ENCODE measurements at places on chromosomes 3 and 15. TPM values are rescaled to one million over a fixed set of nuclear protein-coding genes. Genes with fewer than 3 reads are reported as not detected.

GRCh38 chr3:82376883-82377282 is 615.4 kb upstream of the GBE1 start:
- no peak for DNase-seq

- no peak for DNase-seq
These were observed 42.3 kb downstream of the NKIRAS1 start for GRCh38 chr3:23874359-23875112.

DNA sequence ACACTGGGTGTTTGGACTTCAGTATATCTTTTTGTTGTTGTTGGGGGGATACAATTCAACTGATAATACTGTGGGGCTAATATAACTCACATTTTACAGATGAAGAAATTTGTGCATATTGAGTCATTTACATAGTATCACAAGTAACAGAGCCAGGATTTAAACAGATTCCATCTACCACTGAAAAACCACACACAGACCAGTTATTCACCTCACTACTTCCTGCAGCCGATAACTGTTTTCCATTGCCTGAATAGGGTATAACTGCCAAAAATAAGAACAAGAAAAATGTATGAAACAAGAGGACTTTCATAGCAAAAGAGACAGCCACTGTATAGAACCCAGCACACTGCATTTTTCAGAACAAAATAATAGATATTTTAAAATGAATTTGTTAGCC is 215.8 kb upstream of the CNTN6 start:
- DNase-seq = no peak

DNA sequence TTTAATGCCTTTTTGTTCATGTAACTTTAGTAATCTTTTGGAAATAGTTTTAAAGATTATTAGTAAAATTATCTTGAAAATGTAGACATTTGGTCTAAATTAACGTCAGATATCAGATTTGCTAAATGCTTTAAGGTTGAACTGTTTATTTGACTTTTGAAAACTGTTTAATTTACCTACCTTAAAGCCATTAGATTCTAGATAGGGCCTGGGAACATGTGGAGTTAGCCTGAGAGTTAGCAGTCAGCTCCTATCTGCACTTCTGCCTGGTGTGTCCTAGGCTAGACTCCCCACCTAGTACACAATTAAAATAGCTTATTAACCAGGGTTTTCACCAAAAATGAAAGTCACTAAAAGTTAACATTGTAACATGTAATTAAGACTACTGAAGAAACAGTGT is 53.7 kb upstream of the CFAP20DC start:
- no peak for DNase-seq

- peak; percentile 82 for DNase-seq
These were observed 19.7 kb downstream of the TM4SF4 start for GRCh38 chr3:149494022-149494758.

- no peak for DNase-seq
These were observed 49.3 kb downstream of the HES1 start for GRCh38 chr3:194185221-194185620.

DNA sequence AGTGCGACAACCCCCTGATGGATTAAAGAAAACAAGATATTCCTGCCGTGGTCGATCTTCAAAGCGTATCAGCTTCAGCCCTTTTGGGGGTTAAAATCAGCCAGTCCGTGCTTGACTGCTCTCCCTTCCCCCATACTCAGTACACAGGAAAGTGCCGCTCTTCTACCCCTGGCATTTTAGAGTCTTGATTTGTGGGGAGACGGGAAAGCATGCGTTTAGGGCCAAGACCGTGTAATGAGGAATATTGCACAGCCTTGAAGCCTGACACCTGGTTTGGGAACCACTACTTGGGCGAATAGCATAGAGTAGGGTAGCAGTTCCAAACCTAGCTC is 540 bp upstream of the EDC3 start:
- DNase-seq = no peak

GRCh38 chr3:168250415-168250861 is 154.7 kb upstream of the GOLIM4 start:
- DNase-seq = no peak

DNA sequence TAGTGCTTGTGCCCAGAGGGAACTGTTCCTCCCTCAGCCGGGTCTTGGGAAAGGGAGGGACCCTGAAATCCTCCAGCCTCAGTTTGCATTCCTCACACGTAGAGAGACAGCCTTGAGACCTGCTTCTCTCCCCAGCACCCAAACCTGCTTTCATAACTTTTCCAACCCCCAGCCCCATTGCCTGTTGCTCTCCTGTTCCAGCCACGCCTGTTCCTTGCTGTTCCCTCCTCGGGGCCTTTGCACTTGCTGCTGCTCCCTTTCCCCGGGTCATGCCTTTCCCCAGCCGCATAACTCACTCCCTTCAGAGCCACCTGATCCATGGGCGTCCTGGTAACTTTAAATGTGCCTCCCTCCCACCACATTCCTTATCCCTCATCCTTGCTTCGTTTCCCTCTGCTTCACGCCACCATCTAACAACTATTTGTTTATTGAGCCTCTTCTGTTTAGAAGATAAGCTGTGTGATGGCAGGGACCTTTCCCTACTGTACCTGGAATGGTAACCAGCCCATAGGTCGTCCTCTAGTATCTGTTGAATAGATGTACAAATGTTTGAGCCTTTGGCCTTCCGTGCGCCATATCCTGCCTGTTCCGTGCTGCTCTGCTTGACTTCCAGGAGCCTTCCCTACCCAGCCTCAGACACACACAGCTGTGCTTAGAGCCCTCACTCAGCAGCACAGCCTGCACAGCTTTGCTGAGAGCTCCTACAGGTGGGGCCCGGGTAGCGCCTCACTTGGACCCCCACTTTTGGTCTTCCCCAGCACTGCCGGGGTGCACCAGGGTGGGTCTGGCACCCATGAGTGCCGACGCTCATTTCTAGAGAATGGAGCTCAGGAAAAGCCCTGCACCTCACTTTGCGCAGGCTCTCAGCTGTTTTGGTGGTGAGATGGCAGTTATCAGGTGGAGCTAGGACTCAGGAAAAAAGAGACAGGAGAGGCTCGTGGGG is 60.2 kb downstream of the SCN5A start:
- DNase-seq = no peak

DNA sequence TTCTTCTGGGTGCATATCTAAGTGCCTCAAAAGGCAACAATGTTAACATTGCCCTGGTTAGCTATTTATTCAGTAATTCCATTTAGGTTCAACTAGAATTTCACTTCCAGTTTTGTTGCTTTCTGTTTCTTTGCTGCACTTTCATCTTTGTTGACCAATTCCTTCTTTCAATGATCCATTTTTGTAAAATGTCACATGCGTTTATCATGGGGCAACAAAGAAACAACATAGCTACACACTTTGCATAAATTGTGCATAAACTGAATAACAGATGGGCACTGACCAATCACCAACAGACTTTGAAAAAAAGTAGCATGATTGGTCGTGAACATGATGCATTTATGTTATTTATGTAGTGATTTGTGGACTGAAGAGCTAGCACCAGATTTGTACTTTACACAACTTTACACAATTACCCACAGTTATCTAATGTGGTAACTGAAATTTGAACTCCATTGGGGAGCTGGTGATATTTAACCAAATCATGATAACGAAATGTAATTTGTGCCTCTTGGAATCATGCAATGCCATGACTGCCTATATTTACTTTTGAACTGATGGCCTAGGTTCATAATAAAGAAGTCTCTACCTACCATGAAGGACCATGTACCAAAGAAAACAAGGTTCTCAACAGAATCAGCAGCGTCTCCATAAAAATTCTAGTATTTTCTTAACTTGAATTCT is 7.1 kb upstream of the CPOX start:
- DNase-seq = no peak

DNA sequence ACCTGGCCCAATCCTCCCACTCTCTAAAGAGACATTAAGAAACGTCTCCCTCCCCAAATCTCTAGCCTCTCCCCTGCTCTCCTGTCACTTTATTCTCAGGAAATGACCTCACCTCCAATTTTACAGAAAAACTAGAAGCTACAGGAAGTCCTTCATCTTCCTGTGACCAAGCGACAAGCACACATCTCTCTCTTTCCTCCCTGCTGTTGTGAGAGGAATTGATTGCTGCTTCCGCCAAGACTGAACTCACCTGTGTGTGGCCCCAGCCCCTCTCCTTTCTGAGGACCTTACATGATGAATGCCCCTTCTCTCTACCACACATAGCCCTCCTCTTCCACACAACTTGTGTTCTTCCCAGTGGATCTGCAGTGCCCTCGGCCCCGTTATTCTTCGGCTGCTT is 18.2 kb downstream of the DNAJB8 start:
- no peak for DNase-seq

DNA sequence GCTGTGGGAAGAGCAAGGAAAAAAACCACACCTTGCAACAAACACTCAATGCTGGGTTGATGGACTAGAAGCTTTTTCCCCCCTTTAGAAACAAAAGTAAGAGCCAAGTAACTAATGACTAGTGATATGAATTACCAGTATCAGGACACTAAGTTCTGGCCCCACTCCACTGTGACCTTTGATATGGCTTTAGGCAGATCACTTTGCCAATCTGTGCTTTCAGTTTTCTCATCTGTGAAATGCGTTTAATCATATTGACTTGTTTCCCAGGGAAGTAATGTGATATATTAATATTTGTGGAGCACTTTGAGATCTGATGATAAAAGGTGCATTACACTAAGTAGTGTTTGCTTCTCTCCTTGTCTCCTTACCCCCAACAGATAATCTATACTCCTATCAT is 319.3 kb upstream of the SATB1 start:
- DNase-seq = no peak

GRCh38 chr3:101195951-101196713 is 124.2 kb downstream of the IMPG2 start:
- peak; percentile 67 for DNase-seq

GRCh38 chr3:123758081-123758564 is 126.0 kb downstream of the MYLK start:
- DNase-seq = no peak

DNA sequence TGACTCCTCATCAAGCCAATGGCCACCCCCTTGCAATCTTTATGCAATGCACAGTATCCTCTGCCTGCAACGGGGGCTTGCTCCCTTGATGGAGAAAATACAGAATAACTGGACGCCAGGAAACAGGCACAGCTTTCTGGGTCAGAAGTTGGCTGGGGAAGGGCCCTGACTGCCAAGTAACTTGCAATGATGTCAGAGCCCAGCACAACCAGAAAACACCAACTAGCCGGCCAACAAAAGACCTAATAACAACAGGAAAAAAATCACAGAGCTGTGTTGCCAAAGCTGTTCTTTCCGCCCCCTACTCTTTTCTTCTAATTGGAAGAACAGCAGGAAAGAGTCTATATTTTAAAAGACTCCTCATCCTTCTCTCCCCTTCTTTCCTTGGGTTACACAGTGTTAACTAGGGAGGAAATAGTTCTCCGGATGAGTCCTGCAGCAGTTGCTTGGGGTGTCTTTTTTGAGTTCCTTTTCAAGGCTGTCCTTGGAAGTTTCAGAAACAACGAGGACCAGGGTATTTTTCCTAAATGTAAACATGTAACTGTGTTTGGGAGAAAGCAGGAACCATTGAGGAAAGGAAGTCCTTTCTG is 1.4 kb upstream of the SEMA6D start:
- no peak for DNase-seq

- no peak for DNase-seq
These were observed 73.2 kb downstream of the STAG1 start for GRCh38 chr3:136678981-136679380.

GRCh38 chr3:138919325-138919724 is 27.6 kb downstream of the FOXL2 start:
- DNase-seq = peak; percentile 15

DNA sequence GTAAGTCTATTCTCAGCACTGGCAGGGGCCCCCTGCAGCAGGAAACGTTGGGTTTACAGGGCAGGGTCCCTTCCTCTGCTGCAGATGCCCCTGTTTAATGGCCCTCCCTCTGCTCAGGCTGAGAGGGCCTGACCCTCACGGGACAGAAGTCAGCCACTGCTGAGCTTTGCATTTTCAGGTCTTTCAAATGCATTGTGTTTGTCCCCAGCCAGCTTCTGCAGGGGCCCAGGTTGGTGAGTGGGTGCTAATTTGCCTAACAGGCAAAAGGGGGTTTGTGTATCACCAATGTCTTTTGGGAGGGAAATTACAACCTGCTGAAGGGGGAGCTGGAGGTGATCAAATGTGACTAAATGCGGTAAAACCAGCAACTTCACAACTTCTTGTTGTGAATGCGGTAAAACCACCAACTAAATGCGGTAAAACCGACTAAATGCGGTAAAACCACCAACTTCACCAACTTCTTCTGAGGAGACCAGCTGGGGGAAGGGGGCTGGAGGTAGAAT is 44.8 kb upstream of the UBE2E1 start:
- DNase-seq = no peak

DNA sequence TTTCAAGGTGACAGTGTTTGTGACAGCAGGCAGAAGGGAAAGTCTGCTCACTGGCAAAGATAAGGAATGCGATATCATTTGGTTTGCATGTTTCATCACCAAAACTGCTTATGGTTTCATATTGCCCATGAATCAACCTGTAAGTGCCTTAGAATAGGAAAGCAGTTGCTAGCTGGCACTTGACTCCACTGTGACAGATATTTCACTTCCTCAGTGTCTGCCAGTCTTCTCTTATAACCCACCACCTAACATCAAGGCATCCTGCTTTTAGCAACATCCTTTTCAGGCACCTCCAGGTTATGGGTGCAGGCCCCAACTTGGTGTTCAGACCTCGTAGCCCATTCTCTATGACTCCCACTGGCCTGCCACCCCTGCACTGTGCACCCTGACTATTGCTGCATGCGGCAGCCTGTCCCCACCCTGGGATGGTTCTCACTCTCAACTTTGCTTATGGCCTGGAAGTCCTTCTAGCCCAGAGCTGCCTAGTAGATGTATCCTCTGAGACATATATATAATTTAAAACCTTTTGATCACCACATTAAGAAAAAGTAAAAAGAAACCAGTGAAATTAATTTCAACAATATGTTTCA is 154.4 kb upstream of the RARB start:
- no peak for DNase-seq

DNA sequence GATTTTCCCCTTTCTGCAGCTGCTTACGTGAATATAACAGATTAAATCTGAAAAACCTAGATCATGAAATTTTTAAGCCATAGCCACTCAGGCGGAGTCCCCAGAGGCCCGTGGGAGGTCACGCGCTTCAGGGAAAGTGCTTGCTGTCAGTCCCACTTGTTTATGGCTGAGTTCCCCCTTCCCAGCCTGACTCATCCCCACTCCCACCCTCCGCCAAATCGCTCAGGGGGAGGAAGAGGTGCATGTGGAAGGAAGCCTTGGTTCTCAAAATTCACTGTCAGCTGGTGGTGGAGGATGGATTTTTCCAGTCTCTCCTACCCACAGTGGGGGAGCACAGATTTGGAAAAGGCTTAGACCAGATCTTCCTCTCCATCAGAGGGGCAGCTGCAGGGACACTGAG is 67.4 kb downstream of the CORO2B start:
- no peak for DNase-seq

DNA sequence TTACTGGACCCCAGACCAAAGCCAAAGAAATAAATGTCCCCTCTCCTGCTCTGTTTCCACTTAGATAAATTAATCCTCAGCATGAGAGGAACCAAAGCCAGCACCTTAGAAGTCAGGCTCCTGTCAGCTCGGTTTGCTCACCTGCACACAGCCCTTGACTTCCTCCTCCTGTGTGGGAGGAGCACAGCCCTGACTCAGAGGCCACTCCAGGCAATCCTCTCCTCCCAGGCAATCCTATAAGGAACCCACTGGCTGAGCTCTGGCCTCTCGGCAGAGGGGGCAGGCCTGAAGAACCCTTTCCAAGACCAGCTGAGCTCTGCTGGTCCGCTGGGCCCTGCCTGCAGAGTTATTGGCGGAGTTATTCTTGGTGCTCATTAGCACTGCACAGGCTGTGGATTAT is 30.8 kb downstream of the LIPC start:
- no peak for DNase-seq

The WNT5A gene
- total RNA-seq = 1.3 TPM

The MYZAP gene
- not detected for total RNA-seq

The PIF1 gene
- total RNA-seq = 7.0 TPM

The PP2D1 gene
- total RNA-seq = not detected

The SOX2 gene
- total RNA-seq = 1.2 TPM

Measured in SK-MEL-5 (cell line).